Activated CD4-positive, CD25-positive, alpha-beta regulatory T cell treated with anti-CD3 and anti-CD28 coated beads, Interleukin-2, amount 50 U/mL, for 24 hours (primary cell): ENCODE measurements at places on chromosomes 13 and 19.

- no peak for ATAC-seq
Observed at GRCh38 chr19:44603201-44603945, 10.0 kb upstream of the IGSF23 start.

DNA sequence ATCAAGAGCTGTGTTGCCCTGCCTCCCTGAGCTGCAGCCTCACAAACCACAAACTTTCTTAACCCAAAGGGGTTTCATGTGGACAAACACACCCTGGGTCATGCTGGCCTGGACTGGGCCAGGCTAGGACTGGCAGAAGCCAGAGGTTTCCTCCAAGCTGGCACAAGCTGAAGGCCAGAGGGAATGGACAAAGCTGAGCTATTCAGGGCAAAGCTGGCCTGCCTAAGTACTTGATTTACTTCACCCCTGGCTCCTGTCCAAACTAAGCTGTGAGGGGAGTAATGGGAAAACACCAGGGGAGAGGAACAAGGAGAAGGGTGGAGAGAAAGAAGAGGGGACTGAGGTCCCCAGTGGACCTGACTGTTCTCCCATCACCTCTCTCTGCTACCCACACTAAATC is 6.2 kb downstream of the CPAMD8 start:
- no peak for ATAC-seq

GRCh38 chr13:108495646-108496361 is 133.6 kb upstream of the MYO16 start:
- ATAC-seq: peak; percentile 27

GRCh38 chr13:49935171-49936074 is 717 bp downstream of the SPRYD7 start:
- ATAC-seq: peak; percentile 4

GRCh38 chr13:98483601-98484288 is 93.2 kb downstream of the STK24 start:
- ATAC-seq: no peak
